BJ (cell line): ENCODE measurements at places on chromosomes 7 and 10.

GRCh38 chr7:158781974-158782664 lies 47.2 kb downstream of the ESYT2 start:
- no peak for DNase-seq

DNA sequence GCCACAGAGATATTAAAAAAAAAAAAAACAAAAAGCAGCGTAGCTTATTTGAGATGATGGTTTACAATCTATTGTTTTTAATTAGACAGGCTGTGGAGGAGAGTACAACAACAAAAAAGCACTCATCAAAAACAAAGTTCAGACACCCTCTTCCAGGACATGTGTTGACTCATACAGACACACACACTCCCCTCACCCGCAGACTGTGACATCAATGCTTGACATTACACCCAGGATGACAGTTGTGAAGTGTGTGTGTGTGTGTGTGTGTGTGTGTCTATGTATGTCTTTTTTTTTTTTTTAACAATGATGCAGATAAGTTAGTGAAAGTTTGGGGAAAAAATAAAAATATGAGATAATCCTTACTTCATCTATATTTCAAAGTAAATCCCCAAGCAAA lies 303.6 kb downstream of the GPAM start:
- no peak for DNase-seq

DNA sequence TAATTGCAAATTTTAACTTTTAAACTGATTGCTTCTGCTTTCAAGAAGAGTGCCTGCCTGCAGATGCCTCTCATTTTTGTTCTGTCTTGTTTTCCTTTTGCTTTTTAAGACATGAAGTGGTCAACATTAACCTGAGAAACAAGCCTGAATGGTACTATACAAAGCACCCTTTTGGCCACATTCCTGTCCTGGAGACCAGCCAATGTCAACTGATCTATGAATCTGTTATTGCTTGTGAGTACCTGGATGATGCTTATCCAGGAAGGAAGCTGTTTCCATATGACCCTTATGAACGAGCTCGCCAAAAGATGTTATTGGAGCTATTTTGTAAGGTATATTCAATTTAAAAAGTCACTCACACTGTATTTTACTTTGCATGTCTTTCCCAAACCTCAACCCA lies 8.8 kb downstream of the GSTO2 start:
- no peak for DNase-seq

- no peak for DNase-seq
Measured at GRCh38 chr10:55329796-55330195, 528.8 kb upstream of the PCDH15 start.

- peak; percentile 36 for DNase-seq
Measured at GRCh38 chr10:68135362-68135761, 26.1 kb downstream of the MYPN start.

- no peak for DNase-seq
Measured at GRCh38 chr10:12025591-12025990, 17.0 kb downstream of the UPF2 start.

DNA sequence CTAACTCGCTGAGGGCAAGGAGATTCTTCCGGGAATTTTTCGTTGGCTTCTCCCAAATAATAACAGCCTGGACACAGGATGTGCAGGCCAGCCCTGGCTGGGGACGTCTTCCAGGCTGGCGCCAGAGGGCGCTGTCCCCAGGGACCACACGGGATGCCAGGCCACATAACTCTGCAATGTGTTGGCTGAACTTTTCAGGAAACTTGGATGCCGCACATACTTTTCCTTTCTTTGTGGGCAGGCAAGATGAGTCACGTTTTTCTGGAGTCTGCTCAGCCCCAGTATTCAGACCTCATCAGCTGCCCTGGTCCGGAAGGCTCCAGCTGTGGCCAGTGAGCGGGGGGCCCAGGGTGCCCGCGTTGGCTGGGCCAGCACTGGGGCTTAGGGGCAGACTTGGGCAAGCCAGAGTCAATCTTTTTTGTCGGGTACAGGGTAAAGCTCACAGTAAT lies 122.7 kb downstream of the PRKAG2 start:
- peak; percentile 91 for DNase-seq

DNA sequence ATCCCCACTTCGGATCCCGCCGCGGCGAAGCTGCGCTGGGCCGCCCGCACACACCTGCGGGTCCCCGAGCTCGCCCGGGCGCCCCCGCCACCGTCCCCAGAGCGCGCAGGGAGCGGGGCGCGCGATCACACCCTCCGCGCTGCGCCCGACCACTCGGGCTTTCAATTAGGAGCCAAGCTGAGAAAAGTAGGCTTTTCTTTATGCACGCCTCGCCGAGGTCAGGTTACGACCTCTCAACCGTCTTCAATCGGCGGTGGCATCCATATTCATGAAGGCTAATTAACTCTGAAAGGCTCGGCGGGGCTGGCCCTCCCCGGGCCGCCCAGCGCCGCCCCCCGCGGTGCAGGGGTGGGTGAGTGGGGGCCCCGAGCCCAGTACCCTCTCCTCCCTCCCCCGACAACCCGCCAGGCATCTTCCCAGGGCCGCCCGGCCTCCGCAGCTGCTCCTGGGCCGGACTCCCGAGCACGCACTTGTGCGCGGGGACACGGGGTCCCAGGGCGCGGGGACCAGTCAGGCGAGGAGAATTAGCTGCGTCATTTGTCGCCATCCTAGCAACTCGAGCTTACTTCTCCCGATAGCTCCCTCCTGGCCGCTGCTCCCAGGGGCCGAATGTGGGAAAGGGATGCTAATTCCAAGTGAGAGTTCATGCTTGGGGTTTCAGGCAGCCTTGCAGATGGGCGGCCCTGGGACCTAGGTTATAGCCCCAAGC lies 155.5 kb upstream of the LYZL2 start:
- DNase-seq = no peak

GRCh38 chr7:125926621-125927020 lies 997.0 kb upstream of the POT1 start:
- no peak for DNase-seq

GRCh38 chr7:26723129-26723528 lies 141.3 kb downstream of the SKAP2 start:
- no peak for DNase-seq

GRCh38 chr7:20393021-20393610 lies 62.4 kb downstream of the ITGB8 start:
- DNase-seq = no peak

DNA sequence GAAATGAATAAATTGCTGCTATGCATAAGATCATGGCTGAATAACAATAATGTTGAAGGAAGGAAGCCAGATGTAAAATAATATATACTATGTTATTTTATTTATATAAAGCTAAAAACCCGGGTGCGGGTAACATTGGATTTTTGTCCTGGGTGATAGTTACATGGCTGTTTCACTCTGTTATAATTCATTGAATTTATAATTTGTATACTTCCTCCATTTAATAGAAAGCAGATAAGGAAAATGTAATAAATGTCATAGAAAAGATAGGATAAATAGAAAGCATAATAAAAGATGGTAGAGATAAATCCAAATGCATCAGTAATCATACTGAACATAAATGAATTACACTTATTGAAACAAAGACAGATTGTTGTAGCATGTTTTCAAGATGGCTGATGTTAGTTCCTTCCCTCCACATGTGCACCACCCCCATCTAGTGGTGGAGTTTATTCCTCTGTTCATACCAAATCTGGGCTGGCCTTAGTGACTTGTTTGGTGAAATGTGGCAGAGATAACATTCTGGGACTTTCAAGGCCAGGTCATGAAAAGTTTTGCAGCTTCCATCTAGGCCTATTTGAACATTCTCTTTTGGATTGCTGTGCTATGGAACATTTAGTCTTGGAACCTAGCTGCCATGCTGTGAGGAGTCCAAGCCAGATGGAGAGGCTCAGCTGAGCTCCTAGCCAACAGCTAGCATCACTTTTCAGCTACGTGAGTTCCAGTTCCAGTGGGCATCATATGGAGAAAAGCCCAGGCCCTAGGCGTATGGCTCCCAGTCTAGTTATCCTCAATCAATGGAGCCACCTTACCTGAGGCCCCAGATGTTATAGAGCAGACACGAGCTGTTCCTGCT lies 46.9 kb downstream of the AHCYL2 start:
- no peak for DNase-seq

GRCh38 chr7:70935311-70935710 lies 196.6 kb upstream of the GALNT17 start:
- no peak for DNase-seq

DNA sequence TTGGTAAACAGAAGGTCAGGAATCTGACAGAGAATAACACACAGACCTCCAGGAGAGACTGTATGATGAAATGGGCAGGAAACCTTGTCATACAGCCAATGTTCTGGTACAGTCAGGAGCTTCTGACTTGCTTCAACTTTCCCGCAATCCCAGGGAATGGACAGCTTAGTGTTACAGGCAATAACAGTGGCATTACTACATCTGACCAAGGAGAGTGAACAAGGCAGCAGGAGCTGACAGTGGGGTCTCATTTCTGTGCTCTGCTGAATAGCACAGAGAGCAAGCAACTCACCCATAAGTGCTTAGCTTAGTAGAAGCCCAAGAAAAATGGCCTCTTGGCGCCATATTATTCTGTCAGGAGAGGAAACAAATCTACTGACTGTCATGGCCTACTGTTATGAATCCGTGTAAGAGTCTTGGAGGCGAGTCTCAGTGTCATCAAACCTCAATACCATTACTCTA lies 186.2 kb upstream of the MTPN start:
- no peak for DNase-seq

GRCh38 chr7:45662540-45663166 lies 88.5 kb downstream of the ADCY1 start:
- DNase-seq = no peak

DNA sequence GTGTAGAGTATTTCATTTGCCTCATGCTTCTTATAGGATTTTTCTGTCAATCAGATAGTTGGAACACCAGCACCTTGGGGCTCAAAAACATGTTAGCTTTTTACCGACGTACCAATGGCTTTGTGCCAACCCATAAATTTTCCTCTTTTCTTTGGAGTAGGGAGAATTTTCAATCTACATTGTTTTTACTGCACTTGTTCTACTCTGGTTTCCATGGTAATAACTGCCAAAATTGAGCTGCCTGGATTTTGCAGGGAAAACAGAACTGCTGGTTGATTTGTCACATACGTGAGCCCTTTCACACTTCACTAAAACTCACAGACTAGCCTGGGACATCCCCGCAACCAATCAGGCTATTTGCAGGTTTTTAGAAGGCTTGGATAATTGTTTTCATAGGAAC lies 189.7 kb downstream of the ARHGAP21 start:
- no peak for DNase-seq

DNA sequence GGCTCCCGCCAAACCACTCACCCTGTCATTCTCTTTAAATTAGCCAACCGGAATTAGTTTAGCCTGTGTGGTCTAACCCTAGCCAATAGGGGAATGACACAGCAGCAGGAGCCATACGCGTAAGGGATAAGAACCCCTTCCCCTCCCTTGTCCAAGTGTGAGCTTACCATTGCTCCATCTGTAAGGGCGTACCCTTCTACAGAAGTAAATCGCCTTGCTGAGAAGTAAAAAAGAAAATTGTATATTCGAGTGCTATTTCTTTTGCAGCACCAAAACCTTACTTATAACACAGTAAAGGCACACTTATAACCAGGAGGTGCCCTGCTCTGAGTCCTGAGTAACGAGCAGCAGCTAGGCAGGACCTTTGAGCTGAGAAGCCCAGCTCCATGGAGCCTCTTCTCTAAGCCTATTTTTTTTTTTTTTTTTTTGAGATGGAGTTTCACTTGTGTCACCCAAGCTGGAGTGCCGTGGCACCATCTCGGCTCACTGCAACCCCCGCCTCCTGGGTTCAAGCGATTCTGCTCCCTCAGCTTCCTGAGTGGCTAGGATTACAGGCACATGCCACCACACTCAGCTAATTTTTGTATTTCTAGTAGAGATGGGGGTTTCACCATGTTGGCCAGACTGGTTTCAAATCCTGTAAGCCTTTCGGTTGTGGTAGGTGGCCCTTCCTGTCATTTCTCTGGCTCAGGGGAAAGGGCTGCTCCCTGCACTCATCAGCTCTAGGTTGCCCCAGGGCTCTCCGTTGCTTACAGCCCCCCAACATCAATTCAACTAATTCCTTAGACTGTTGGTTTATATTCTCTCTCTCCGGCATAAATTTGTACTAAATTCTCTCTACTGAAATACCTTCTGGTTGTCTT lies 73.3 kb downstream of the NSUN6 start:
- DNase-seq = no peak

- no peak for DNase-seq
Measured at GRCh38 chr10:75430000-75430763, 1.2 kb upstream of the LRMDA start.

DNA sequence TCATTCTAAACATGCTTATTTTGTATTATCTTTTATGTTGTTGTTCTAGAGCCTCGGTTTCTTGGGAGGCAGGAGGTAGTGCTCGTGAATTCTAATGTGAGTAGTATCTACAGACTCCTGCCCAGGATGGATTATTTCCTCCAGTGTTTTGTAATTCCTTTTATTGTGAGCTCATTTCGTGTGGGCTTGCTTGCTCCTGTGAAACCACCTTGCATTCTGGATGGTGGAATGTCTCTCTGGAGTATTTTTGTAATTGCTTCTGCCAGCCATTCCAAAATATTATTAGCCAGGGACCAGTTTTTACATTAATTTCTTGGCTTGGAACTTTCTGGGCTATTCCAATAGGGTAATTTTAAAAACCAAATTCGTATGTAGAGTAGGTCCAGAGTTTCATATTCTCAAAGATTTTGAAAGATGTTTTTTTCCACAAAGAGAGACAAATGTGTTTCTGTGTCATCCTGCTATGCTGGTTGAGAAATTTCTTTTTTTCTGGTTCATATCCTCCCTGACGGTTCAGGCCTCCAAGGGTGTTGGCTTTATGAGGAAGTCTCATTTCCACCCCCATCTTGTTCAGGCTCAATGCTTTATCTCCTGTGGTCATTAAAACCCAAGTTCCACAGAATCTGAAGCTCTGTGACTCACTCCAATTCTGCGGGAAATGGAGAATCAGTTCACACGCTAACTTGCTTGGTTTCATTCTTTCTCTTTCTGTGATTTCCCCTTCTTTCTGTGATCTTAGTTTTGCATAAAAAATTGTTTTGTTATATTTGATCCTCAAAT lies 41.7 kb upstream of the CALD1 start:
- peak; percentile 90 for DNase-seq

DNA sequence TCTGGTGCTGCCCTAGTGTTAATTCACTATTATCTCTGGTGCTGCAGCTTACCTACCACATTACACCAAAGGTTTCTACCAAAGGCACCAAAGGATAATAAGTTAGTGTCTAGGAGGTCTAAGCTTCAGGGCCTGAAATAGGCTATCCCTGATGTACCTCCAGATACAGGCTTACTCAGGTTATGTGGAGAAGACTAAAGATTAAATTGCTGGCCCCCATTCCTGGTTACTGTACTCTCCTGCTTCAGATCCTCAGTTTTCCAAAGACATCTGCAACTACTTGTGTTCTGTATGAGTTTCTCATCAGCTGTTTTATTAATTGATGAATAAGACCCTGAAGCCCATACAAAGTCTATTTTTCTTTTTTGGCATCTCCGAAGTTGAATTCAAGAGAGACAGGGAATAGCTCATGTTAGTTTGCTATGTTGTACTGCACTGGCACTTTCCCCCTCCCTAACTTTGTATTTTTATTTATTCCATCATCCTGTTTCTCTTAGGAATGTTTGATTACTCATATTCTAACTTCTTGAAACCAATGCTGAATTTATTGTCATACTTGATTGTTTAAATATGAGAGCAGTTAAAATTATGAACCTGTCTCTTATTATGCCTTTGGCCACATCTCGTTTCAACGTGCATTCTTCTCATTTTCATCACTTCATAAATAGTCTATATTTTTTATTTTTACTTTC lies 85.9 kb downstream of the PON1 start:
- no peak for DNase-seq
